Ammon's horn (tissue), 1 donor: ENCODE measurements at places on chromosomes 1 and 21.
A peak's percentile ranks its signal among the peaks of the same experiment; 100 is the strongest.

- DNase-seq = no peak
Observed at GRCh38 chr1:115184260-115184950, 95.1 kb upstream of the TSPAN2 start.

- DNase-seq = no peak
Observed at GRCh38 chr1:180229483-180230415, at the start of gene LHX4. LHX4 (plus strand) TSS chr1:180230264; CDS start chr1:180230530, 266 bp downstream.

DNA sequence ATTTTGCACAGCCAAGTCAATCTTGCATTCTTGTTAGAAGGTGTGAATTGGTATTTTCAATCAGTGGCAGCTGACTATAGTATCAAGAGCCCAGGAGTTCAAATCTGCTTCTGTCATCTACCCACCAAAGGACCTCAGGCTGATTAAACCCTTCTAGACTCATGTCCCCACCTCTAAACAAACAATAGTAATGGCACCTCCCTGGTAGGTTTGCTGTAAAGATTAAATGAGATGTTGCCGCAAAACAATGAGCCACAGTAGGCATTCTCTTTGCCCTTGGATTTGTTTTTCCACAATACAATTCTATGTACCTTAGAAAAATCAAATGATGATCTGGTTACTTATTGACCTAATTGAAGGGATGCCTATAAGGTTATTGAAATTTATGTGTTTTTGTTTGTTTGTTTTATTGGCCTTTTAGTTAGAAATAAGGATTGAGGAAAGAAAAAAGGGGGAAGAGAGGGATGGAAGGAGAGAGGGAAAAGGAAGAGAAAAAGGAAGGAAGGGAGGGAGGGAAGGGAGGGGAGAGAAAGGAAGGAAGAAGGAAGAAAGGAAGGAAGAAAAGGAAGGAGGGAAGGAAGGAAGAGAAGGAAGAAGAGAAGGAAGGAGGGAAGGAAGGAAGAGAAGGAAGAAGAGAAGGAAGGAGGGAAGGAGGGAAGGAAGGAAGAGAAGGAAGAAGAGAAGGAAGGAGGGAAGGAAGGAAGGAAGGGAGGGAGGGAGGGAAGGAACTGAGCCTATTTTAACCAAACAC lies 110.7 kb downstream of the ETS2 start:
- no peak for DNase-seq

GRCh38 chr1:160953030-160953429 lies 1.6 kb downstream of the ITLN2 start:
- DNase-seq = no peak

- DNase-seq = no peak
Observed at GRCh38 chr1:11337580-11338073, 64.6 kb downstream of the UBIAD1 start.

- peak; percentile 7 for DNase-seq
Observed at GRCh38 chr1:237473854-237474253, 416.9 kb downstream of the ZP4 start.

- DNase-seq = no peak
Observed at GRCh38 chr1:29454616-29455380, 218.5 kb downstream of the PTPRU start.

DNA sequence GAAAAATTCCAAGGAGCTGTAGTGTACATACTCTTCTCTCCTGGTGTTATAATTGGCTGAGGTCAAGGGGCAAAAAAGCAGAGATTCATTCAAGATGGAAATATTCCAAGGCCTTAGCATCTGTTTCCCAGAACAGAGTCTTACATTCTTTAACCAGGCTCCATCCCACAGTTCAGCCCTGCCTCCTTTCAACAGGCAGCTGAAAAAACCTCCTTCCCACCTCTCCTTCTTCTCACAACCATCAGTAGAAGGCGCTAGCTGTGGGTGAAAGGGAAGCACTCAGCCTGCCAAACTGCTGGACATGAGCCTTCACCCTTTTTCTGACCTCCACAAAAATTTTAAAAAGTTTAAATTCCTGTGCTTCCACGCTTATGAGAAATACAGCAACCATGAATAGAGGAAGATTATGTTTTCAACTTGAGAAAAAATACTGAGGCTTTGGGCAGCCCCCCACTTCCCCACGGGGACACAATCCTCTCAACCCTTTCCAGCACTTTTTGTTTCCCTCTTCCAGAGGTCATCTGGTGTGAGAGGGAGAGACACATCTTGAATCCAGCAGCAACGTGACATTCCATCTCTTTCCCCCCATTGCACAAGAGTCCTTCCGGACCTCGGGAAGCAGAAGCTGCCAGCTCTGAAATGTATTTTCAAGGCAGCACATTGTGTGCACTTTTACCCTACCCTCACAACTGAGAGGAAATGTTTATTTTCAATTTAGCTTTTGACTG lies 43.2 kb upstream of the FMO2 start:
- peak; percentile 40 for DNase-seq

DNA sequence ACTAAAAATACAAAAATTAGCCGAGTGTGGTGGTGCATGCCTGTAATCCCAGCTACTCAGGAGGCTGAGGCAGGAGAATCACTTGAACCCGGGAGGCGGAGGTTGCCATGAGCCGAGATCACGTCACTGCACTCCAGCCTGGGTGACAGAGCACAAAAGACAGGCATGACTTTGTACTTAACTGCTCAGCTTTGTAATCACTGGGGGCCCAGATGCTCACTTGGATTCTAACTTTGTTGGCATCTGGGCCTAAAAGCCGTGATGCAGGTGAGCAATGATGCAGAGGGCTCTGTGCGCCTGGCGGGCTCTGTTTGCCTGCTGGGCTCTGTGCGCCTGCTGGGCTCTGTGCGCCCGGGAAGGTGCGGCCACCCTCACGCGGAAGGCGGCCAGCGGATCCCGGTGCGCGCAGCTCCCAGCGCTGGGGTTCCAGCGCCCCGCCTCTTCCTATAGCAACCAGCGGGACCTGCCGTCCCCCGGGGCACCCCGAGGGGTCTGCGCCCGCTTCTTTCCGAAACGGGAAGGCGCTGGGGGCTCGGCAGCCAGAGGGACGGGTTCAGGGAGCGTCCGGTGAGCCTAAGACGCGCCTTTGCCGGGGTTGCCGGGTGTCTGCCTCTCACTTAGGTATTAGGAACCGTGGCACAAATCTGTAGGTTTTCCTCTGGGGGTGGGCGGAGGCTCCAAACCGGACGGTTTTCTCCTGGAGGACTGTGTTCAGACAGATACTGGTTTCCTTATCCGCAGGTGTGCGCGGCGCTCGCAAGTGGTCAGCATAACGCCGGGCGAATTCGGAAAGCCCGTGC lies 31.7 kb downstream of the PRMT2 start:
- DNase-seq = no peak

- no peak for DNase-seq
Observed at GRCh38 chr1:98003442-98003841, 82.6 kb upstream of the DPYD start.

GRCh38 chr1:28648474-28649198 lies at the start of gene RNU11:
RNU11 (plus strand) TSS chr1:28648600.
- DNase-seq = peak; percentile 95
